Astrocyte (in vitro differentiated cells and primary cell): ENCODE measurements at places on chromosomes 7 and 10. TPM values are rescaled to one million over a fixed set of nuclear protein-coding genes. Genes with fewer than 3 reads are reported as not detected.

- no peak for DNase-seq
Observed at GRCh38 chr7:94656658-94656924, 658 bp upstream of the SGCE start.

SLC26A3 gene
- total RNA-seq: not detected in 2 replicates

GRCh38 chr7:116337800-116338199 is 127.5 kb downstream of the TES start:
- no peak for DNase-seq

- no peak for DNase-seq
Observed at GRCh38 chr7:94239661-94240234, 154.9 kb upstream of the COL1A2 start.

DNA sequence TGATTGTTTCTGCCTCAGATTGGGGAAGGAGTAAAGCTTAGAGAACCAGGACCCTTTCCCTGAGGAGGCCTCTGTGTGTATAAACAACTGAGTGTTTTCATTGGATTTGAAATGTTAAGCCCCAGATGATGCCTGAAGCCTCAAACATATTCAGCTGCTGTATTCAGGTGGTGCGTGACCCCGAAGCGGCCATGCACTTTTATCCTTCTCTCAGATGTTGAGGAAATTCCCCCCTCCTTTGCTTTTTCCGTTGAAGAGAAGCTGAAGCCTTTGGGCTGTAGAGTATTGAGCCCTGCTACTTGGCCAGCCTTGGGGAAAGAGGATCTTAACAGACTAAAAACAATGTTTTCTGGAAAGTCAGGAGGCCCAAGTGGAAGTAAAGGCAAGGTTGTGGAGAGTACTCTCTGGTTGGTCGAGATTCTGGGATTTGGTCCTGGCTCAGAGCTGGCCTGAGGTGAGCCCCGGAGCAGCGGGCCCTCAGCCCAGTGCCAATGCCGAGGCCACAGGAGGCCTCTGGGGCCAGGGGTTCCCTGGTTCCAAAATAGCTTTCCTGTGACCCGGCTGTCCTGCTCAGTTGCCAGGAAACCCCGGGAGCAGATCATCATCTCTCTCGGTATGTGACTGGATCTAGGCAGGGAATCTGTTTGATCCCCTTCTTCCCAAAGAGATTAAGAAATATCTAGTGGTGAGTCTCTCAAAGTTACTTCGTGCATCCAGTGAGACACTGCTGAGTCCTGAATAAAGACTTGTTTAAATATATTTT is 22.5 kb downstream of the FKBP6 start:
- DNase-seq: no peak

COL26A1 gene
- total RNA-seq: 6.8 and 7.1 TPM in 2 replicates

- no peak for DNase-seq
Observed at GRCh38 chr7:128681794-128682537, 9.9 kb downstream of the GARIN1A start.

SMO gene
- total RNA-seq: 20.0 and 22.6 TPM in 2 replicates

GRCh38 chr7:155405399-155406318 is 52.3 kb upstream of the EN2 start:
- DNase-seq: no peak

C10orf53 gene
- total RNA-seq: not detected in 2 replicates

DNA sequence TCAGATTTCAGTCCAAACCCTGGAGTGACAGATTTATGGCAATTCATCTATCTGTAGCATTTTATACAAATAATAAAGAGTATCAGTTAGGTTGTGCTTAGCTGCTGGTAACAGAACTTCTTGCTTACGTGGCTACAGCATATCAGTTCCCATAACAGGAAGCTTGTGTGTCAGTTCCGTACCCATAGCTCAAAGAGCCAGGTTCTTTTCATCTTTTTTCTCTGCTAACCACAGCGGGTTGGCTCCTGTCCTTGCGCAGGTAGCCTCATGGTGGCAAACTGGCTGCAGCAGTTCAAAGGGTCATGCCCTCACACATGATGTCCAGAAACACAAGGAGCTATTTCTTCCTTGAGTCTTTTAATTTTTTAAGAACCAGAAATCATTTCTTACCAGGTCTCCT is 1041.8 kb downstream of the GATA3 start:
- no peak for DNase-seq

DNA sequence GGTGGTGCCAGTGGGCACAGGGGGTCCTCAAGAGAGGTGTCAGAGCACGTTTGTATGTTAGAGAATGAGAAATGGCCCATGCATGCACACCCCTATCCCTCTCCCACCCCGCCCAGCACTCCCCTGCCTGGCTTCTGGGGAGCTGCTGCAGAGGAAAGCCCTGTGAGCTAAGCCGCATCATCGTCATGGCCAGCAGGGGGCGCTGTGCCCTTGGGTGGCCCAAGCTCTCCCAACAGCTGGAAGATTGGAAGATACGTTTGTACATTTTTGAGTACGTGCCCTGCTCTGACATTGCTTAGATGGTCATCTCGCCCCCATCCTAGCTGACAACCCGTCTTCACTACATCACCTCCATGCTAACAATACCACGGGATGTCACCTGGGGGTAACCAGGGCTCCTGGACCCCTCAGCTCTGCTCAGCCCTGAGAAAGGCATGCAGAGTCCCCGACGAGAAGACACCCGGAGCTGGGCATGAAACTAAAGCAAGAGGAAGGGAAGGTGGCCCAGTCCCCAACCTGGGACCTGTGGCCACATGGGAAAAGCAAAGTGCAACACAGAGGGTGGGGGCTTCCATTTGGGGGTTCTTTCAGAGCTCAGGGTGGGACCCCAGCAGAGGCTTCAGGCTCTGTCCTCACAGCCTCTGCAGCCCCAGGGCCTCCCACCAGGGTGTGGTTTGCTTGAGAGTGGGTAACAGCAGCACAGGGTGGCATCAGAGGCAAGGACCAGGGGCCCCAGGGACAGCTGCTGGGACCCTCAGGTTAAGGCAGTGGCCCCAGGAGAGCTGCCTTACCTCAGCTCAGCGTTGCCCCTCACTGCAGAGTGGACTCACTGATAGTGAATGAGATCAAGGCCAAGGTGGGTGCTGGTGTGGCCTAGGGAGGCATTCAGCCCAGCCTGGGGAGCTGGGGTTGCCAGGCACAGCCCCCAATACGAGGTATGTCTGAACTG is 136.6 kb downstream of the PTPN20 start:
- DNase-seq: peak; percentile 12

NPSR1 gene
- not detected in 2 replicates for total RNA-seq

DNA sequence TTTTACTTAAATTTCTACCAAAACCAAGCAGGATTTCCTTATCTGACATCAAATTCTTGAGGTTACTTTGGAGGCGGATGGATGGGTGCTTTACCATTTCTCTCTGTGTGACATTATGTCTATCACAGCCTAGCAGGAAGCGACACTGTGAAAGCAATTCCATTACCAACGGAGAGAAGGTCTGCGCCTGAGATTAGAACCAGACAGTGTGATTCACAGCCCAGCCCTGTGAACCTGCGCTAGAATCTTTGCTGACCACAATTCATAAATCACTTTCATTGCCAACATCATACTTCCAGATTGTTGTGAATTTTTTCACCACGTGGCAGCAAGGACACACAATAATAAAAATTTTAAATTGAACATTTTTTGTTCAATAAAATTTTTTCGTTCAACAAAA is 126.5 kb downstream of the CUBN start:
- DNase-seq: peak; percentile 98

SYT15 gene
- total RNA-seq: 1.2 and 1.4 TPM in 2 replicates

SSBP1 gene
- total RNA-seq: 138 and 146 TPM in 2 replicates

- DNase-seq: peak; percentile 56
Observed at GRCh38 chr7:40700653-40701421, 566.0 kb downstream of the SUGCT start.

GRCh38 chr7:129741743-129742213 is 130.3 kb downstream of the NRF1 start:
- no peak for DNase-seq

DNA sequence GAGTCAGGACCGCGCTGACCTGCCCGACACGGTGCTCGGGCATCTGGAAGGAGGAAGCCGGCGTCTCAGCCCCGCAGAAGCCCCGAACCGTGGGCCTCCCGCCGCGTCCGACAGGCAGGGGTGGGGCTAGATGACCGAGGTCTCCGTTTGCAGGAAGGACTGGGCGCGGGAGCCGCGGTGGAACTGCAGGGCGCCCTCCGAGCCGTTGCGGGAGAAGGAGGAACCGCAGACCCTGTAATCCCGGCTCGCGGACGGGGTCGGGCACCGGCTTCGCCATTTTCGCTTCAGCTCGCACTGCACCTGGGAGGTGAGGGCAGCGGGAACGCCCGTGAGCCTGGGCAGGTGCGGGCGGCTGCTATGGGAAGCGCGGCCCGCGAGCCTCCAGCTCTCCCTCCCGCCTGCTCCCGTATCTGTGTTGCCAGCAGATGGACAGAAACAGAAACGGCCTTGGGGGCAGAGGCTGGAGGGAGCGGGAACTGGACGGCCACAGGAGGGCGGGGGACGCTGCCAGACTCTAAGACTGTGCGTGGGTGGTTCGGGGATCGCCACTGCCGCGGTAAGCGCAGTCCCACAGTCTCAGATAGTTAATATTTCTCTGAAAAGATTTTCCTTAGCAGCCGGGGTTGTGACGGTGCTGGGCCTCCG is 114.1 kb downstream of the VIPR2 start:
- no peak for DNase-seq

DNA sequence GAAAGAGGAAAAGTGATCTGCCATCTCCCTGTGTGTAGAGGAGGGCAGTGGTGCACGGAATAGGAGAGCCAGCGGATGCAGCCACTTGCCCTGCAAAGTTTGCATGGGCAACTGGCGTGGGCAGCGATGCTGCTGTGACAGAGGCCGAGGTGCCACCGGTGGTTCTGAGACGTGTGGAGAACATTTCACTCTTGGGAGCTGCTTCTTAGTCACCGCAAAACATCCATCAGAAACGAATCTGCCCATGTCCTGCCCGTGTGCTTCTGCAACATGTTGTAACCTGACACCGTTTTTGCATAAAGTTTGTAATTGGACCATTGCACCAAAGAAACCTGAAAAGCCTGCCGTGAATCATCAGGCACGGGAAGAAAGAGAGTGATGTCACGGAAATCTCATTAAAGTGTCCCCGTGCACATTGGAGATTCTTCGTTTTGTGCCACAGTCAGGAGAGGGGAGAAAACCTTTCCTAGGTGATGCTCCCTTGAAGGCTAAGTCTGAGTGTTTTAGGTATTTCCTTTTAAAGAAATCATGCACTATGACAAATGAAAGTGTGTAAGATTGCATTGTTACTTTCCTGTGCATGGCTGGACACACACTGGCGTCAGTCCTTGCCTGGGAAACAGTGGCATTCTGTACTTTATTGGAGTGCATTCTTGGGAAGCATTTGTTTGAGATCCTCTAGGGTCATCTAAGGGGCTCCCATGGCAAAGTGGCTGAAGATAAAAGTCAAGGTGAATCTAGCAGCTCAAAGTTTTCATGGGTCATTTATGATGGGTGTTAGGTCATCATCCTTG is 302.6 kb downstream of the KLF6 start:
- DNase-seq: peak; percentile 96

PLA2G12B gene
- not detected in 2 replicates for total RNA-seq

DNA sequence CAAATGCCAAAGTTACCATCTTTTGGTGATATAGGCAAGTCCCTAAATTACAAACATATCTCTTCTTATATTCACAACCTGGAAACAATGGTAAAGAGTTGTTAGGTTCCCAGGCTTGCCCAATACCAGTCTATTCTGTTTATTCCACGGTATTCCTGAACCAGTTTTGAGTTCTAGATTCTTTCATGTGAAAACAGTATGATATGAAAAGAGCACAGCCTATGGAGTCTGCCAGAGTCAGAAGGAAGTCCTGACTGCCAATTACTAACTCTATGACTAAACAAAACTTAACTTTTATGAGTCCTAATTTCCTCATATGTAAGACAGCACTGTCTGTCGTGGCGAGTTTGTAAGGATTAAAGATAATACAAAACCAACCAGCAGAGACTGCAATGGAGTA is 5.6 kb downstream of the ABI1 start:
- peak; percentile 23 for DNase-seq

GRCh38 chr10:31749981-31750840 is 178.4 kb downstream of the ARHGAP12 start:
- DNase-seq: peak; percentile 37

DNA sequence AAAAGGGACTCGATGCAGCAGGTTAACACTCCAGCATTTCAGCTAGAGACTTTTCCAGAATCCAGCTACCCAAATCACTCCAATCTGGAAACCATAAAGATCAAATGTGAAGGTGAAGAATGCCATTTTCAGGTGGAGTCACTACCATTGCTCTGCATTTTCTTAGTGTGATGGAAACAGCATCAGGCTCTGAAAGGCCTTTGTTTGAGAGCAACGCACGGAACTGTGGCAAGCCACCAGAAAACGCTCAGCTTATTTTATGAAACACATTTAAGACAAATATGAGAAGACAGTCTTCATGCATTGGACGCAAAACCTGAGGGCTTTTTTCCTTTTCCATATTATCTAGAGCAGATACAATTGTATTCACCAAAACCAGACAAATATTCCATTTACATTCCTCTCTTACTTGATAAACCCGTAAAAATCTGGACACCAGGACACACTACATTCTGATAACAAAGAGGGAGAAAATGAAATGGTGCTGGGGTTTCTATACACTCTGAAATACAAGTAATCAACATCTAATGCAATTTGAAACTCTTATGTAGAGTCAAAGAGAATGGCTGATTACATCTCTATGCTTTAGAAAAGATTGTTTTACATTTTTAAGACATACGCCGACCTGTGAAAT is 99.1 kb downstream of the NRP1 start:
- peak; percentile 32 for DNase-seq

- peak; percentile 51 for DNase-seq
Observed at GRCh38 chr10:28678687-28679457, 1.6 kb downstream of the BAMBI start.

GRCh38 chr7:75604408-75604807 is 112.3 kb downstream of the SPDYE5 start:
- no peak for DNase-seq

- DNase-seq: no peak
Observed at GRCh38 chr7:104779888-104780287, 234.1 kb upstream of the KMT2E start.

IGF2BP3 gene
- total RNA-seq: 69.9 and 79.5 TPM in 2 replicates

DNA sequence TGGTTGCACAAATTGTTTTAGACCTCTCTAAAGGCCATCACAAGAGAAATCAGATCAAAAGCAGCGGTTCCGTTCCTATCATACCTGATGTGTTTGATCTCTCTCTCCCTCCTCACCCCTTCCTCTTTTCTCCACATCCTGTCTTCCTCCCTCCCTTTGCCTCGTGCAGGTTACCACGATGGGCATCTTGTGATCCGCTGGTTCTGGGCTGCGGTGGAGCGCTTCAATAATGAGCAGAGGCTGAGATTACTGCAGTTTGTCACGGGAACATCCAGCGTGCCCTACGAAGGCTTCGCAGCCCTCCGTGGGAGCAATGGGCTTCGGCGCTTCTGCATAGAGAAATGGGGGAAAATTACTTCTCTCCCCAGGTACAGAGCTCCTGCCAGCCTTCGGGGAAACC is 28.5 kb upstream of the STK17A start:
- no peak for DNase-seq

GRCh38 chr10:84176351-84176750 is 2.8 kb downstream of the GPR15LG start:
- no peak for DNase-seq

NKX2-3 gene
- total RNA-seq: not detected in 2 replicates

- DNase-seq: no peak
Observed at GRCh38 chr7:74217455-74218342, 7.9 kb downstream of the LAT2 start.
